GOT3 (cell line): ENCODE measurements at places on chromosomes 16 and 17.

- DNase-seq: no peak
Observed at GRCh38 chr17:67021743-67022450, 22.5 kb upstream of the CACNG1 start.

GRCh38 chr16:84741340-84741830 lies 41.6 kb downstream of the USP10 start:
- no peak for DNase-seq

- DNase-seq: no peak
Observed at GRCh38 chr16:9499941-9500593, 408.6 kb downstream of the HAPSTR1 start.

DNA sequence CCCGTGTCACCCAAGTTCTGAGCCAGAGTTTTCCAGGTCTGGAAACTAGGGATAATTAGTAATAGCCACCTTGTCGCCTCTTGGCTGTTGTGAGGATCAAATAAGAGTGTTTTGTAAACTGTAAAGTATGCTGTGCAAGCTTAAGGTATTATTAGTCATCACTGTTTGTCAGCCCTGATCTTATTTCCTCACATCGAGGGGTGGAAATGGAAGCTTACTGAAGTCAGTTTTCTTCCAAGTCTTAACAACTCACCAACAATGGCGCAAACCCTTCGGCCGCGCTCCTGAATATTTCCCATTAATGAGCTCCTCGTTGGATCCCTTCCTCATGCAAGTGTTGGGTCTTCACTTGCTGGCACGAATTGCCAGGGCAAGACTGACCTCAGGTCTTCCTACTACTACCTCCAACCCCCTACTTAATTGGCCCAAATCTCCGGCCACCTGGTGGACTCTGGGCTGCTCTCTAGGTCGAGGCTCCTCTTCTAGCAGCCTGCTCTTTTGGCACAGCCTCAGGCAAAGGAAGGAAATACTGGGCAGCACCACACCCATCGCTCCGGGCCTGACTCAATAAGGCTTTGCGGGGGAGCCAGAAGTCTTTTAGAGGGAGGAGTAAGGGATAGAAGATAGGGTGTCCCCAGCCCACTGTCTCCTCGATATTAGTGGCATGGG lies 885 bp upstream of the SLC35B1 start:
- DNase-seq: no peak

DNA sequence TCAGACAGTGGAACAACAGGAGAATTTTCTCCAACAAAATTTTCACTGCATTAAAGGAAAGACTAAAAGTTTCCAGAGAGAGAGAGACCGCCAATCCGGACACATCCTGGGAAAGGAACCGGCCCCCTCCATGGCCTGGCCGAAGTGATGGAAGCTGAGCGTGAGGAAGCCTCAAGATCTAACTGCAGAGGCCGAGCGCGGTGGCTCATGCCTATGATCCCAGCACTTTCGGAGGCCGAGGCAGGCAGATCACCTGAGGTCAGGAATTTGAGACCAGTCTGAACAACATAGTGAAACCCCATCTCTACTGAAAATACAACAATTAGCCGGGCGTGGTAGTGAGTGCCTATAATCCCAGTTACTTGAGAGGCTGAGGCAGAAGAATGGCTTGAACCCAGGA lies 3.9 kb downstream of the CTRB2 start:
- DNase-seq: no peak

- DNase-seq: no peak
Observed at GRCh38 chr17:46962374-46962790, 16.7 kb downstream of the RPRML start.

- peak; percentile 34 for DNase-seq
Observed at GRCh38 chr16:21626659-21627277, 25.6 kb downstream of the IGSF6 start.

DNA sequence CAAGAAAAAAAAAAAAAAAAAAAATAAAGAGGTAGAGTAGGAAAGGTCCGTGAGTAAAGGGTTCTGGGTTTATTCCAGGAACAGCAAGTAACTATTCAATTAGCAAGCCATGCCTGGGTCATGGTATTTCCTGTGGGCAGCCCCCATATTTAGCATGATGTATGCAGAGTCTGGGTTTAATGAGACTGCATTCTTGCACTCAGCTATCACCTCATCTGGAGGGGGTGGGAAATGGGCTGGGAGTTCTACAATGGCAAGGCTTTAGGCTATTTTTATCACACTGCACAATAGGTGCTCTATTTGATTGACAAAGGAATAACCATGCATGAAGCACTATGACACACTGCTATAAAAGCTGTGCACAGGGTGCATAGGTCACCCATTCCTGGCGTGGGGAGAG lies 104.0 kb upstream of the CCL2 start:
- no peak for DNase-seq

DNA sequence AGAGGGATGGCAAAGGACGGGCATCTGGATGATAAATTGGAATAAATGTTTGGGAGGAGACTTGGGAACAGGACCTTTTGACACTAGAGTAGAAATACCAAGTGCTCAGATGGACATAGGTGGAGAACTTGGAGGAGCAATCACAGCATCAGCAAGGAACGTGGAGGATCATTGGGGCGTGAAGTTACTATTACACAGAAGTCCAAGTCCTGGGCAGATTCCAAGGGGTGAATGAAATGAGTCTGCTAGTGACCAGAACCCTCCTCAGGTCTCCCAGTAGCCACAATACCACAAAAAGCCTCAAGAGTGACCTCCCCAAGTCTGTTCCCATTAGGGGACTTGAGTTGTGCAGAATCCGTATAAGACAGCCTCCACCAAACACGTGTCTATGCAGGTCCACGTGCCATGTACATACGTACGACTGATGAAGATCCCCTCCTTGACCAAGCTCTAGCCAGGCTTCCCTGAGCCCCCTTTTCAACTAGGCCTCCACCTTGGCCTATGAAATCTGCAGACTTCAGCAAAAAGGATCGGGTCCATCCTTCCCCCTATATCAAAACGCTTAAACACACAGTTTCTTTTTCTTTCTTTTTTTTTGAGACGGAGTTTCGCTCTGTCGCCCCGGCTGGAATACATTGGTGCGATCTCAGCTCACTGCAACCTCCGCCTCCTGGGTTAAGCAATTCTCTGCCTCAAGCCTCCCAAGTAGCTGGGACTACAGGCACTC lies 2.2 kb downstream of the C17orf67 start:
- DNase-seq: no peak

- DNase-seq: no peak
Observed at GRCh38 chr16:75304521-75305363, 53.3 kb upstream of the BCAR1 start.

- DNase-seq: no peak
Observed at GRCh38 chr16:78754713-78755112, 655.3 kb downstream of the WWOX start.
